ENCODE measurements at places on chromosomes 11 and 22.

GRCh38 chr11:108994887-108995286 lies 330.0 kb downstream of the DDX10 start:
- no peak for DNase-seq

DNA sequence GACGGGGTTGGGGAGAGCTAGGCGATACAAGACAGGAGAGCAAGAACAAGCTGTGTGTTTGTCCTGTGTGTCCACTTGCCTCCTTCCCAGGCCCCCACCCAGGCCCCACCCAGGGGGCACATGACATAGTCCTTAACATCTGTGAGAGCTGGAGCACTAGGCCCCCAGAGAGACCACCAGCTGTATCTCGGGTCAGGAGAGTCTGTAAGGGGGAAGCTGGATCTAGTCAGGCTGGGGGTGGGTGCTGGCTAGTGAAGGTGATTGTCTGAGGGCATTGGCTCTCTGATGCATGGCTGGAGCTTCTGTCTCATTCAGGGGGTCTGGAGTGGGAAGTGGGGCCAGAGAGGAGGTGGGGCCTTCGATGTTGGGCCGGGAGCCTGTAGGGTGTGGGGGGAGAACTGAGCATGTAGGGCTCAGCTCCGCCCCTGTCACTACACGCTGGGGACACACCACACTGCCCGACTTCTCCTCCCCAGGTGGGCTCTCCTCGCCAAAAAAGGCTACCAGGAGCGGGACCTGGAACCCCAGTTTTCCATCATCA lies 571 bp downstream of the P2RX6 start:
- no peak for DNase-seq

- no peak for DNase-seq
Observed at GRCh38 chr11:15937601-15938120, 418.7 kb downstream of the SOX6 start.

DNA sequence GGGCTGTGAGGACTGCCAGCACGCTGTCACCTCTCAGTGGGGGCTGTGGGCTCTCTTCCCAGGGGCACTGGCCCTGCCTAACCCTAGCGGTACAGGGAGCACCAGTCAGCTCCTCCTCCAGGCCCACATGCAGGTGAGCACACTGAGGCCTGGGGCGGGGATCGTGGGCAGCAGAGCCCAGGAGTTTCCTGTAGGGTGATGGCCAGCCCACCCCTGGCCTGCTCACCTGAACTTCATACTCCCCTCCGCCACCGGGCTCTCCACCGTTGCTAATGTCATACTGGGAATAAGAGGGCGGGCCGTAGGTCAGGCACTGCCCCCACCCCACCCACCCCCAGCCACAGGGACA lies 10.0 kb upstream of the TREH start:
- no peak for DNase-seq

- no peak for DNase-seq
Observed at GRCh38 chr11:55847453-55847852, 8.9 kb downstream of the OR5D16 start.

DNA sequence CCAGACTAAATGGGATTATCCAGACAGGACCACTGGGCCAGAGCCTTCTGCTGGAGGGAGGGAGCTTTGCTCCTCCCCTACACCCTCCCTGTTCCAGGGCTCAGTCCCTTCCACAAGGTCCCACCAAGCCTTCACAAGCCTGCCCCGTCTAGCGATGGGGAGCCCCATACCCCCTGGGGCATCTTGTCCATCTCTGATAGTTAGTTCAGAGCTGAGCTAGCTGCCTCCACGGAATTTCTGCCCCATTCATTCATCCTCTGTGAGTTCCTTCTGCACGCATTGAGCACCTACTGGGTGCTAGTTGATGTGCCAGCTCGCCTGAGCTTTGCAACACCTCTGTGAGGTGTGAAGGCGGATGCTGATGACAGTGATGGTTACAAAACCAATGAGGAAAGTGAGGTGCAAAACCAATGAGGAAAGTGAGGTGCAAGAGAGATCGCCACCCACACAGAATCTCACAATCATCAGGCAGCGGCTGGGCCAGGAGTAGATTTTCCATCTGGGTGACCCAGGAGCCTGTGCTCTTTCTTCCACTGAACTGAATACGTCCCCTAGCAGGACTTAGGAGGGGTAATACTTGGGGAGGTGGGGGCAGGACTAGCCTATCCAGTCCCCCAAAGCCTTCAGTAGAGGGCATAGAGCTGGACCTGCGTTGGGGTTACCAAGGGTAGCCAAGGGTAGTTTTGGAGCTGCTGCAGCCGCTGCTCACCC lies 21.5 kb upstream of the CBX7 start:
- no peak for DNase-seq

DNA sequence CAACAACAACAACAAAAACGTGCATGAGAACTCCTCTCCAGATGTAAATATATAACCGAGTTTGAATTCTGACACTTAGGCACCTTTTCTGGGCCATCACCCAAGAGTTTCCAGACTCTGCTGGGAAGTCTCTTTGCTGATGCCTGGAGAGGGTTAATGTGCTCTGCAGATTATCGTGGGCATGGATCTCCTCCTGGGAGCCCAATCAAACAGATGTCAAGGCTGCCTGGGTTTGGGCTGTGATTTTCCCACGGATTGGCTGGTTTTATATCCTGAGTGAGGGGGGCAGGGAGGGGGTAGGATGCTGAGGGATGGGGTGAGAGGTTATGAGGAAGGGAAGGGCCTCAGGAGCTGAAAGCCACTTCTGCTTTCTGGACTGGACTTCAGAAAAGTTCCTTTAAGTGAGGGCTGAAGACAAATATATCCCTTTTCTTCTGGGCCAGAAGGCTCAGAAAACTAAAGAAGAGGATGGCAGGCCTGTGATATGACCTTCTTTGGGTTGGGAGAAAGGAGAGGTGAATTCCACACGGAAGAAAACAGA lies 4.2 kb downstream of the ELF5 start:
- DNase-seq: no peak

- DNase-seq: no peak
Observed at GRCh38 chr11:134044514-134045284, 24.2 kb upstream of the JAM3 start.

DNA sequence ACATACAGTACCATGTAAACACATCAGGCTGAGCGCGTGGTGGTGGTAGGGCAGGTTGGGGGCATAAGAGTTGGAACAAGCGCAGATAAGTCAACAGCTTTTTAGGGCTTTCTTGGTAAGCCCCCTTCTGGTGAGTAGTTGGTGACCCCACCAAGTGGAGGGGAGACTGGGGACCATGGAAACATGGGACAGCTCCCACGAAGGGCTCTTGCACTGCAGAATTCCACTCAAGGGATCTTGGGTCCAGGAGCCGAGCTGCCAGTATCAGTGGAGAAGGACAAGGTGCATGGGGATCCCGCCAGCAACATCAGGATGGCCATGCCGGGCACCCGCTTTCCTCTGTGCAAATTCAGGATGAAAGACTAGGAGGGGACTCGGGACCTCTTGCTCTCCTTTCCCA lies 6.2 kb upstream of the APOA1 start:
- no peak for DNase-seq
